Left cardiac atrium (tissue), 4 donors: ENCODE measurements at places on chromosomes 13 and 19.
A peak's percentile ranks its signal among the peaks of the same experiment; 100 is the strongest.

- no peak for DNase-seq
Measured at GRCh38 chr19:38517321-38517720, 83.8 kb downstream of the RYR1 start.

DNA sequence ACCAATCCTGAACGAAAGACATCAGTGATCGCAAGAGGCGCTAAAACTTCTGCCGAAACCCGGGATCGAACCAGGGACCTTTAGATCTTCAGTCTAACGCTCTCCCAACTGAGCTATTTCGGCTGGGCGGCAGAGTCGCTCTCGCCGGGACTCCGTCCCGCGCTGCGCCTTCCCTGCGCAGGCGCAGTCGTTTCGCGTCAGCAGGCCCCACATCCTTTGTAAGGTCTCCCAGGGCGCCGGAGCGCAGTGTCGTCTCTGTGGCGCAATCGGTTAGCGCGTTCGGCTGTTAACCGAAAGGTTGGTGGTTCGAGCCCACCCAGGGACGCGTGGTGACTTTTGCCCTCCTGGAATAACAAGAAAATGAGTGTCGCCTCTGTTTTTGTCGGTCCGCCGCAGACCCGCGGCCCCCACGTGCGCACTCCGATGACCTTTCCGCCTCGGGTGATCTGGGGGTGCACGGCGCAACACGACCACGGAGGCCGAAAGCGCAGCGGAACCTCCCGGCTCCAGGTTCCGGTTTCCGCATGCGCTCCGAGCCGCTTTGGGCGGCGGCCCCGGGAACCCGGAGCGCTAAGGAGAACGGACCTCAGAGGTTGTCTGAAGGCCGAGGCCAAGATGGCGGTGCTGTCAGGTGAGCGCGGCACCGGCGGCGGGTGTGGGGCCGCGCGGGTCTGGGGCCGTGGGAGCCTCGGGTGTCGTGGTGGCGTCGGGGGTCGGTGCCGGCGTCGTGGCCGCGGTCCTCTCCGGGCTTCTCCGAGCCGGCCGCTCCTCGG, at the start of gene NDUFS7:
TSS of gene NDUFS7 (plus strand) at position 596 of the 773 bp plus-strand sequence. CDS start at position 616, 20 bp downstream.
- peak; percentile 89 for DNase-seq

DNA sequence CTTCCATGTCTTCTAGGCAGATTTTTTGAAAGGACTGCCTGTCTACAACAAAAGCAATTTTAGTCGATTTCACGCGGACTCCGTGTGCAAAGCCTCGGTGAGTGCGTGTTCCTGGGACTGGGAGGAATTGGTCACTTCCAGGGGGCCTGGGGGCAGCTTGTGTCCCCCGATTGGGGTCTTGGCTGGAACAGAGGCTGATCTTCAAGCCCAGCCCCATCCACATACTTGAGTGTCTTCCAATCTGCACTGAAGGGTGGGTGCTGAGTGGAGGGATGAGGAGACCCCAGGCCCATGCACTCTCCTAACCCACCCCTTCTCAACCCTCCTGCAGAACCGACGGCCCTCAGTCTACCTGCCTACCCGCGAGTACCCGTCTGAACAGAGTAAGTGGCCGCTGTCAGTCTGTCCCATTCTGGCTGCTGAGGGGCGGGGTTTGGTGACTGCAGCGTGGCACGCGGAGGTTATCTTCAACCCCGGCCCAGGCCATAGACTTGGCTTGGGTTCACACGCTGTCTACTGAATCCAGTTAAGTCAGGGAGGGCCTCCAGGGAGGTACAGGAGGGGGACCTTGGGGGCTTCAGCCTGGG, 4.7 kb downstream of the DDA1 start:
- DNase-seq: no peak

- DNase-seq: no peak
Measured at GRCh38 chr13:33441015-33441414, 155.5 kb upstream of the STARD13 start.

DNA sequence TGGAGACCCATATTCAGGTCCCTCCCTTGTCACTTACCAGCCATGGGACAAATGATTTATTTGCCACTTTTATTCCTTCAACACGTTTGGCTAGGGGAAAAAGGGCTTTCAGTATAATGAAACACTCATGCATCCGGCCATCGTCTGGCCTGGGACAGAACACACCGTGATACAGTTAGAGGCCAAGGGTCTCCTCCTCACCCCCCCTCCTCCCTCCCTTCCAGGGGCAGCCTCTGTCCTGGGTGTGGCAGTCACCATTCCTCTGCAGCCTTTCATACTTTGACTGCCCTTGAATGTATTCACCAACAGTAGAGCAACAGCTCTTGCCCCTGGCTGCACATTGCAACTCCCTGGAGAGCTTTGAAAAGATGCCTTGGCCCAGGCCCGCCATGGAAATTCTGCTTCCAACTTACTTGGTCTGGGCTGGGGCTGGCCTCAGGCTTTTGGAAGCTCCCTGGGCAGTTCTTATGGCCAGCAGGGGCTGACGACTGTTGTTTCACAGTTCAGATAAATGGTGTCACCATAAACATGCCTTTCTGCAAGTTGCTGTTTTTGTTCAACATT, 3.0 kb downstream of the PAK4 start:
- no peak for DNase-seq

DNA sequence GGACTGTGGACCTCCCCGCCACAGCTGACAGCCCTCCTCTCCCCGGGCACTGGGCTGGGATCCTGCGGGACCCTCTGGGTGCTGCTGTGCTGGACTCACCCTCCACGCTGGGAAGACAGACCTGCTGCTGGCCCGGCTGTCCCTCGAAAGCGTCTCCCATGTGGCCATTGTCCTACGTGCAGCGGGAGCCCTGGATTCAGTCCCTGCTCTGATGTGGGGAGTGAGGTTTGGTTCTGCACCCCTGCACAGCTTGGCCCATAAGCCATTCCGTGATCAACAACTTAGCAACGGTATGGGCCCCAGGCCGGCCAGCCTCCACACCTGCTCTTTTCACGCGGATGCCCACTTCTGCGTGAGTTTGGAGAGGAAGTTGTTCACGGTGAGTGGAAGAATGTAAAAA, 195.2 kb downstream of the TEX29 start:
- DNase-seq: no peak

- DNase-seq: no peak
Measured at GRCh38 chr13:77563111-77563510, 27.6 kb downstream of the SCEL start.

GRCh38 chr13:79404985-79405384, 1.1 kb downstream of the RBM26 start:
- no peak for DNase-seq

GRCh38 chr19:47210689-47211316, 20.2 kb downstream of the BBC3 start:
- peak; percentile 76 for DNase-seq

DNA sequence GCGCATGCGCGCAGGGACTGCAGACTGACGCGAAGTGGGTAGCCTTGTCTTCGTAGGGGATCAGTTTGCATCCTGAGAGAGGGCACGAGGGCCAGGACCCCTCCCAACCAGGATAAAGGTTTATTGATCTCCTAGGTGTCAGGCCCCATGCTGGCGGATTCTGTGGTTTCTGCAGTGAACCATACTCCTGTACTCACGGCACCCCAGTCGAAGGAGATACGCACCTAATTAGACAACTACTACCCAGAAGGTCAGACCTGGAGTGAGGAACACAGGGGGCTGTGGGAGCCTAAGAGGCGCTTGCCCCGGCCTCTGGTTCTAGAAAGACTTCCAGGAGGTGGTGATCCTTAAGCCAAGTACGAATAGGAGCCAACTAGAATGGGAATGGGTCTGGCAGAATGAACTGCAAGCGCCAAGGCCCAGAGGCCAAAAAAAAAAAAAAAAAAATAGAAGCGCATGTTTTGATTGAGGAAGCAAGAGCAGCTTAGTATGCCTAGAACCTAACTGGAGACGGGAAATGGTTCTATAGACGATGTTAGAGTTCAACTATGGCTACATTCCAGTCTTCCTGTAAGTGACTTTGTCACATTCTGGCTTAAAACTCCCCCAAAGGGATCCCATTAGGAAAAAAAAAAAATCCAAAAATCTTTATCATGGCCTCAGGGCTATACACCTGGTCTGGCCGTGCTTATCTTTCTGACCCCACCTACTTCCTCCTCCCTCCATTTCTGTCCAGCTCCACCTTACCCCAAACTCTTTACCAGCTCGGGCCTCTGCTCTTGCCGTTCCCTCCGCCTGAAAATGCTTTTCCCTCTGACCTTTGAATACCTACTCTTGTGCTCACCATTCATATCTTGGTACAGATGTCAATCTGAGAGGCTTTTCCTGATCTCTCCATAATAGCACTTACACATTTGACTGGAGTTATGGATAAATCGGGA, 902 bp upstream of the ZNF428 start:
- peak; percentile 92 for DNase-seq

- DNase-seq: no peak
Measured at GRCh38 chr13:21537105-21537504, 66.9 kb downstream of the MICU2 start.

DNA sequence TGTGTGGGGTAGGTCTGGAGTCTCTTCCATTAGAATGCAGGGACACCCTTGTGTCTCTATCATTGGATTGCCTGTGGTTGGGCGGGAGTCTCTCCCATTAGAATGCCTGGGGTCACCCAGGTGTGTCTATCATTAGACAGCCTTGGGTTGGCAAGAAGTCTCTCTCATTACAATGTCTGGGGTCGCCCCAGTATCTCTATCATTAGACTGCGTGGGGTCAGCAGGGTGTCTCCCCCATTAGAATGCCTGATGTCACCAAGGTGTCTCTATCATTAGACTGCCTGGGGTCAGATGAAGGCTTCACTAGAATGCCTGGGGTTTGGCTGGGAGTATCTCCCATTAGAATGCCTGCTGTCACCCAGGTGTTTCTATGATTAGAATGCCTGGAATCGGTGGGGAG, 1539.0 kb downstream of the UQCRFS1 start:
- no peak for DNase-seq
